NCI-H526 treated with DMSO at 0.1 percent for 48 hours (cell line): ENCODE measurements at places on chromosomes 13 and 19.

DNA sequence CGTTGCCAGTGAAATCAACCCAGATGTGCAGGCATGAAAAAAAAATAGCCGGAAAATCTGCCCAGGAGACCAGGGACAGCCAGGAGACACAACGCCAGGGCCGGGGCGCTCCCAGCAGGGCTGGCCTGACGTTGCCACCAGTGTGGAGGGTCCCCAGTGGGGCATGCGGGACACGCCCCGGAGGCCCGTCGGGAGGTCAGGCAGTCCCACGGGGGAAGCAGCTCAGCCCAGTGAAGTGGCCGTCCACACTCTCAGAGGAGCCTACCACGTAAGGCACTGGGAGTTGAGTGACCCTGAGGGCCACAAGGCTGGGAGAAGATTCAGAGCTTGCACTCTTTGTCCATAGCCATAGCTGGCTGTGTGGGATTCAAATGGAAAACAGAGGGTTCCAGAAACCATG is 53.2 kb upstream of the GAS6 start:
- DNase-seq: no peak

DNA sequence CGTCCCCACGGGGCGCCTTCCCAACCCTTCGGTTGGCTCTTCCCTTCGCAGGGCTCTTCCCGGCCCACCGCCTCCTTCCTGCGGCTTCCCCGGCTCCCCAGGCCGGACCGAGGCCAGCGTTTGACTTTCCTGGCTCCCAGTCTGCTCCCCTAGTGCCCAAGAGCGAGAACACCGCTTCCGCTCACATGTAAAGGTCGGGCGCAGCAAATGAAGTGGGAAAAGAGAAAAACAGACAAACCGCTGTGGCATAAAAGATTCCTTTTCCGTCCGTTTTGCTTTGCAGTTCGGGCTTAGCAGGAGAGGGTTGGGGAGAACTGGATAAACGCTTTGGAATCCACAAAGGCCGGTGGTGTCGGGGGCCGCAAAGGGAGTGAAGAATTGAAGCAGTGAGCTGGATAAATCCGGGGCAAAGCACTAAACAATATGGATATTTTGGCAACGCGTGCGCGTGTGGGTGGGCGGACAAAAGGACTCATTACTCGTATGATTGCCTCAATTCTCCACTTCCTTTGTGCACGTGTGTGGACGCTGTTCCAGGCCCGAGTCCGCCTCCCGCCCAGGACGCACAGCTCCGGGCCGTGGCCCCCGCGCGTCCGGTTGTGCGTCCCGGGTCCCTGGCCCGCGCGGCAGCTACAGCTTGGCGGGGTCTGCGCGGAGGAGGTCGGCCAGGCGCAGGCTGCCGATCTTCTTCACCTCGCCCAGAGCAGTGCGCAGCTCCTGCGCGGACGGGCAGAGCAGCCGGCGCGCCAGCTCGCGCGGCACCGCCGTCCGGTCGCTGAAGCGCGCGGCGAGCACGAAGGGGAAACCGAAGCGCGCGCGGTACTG is 8.6 kb upstream of the CDX2 start:
- DNase-seq: no peak

- DNase-seq: no peak
These were observed 532.0 kb downstream of the GPC6 start for GRCh38 chr13:93758575-93758974.

- DNase-seq: no peak
These were observed 213.1 kb downstream of the UQCRFS1 start for GRCh38 chr19:28999724-29000433.

DNA sequence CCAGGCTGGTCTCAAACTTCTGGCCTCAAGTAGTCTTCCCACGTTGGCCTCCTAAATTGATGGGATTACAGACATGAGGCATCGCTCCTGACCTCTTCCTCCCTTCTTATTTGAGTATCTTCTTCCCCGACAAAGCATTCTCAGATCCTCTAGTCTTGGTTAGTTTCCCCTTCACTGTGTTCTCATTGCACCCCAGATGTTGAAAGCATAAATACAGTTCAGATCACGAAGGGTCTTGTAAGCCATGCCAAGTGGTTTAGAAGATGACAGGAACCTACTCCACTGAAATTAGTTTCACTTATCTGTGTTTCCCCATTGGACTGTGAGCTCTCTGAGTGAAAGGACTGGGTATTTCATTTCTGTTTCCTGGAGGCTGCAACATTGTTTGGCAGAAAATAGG is 100.7 kb downstream of the DGKH start:
- DNase-seq: no peak

- no peak for DNase-seq
These were observed 779.4 kb upstream of the SLITRK1 start for GRCh38 chr13:84661718-84662117.

DNA sequence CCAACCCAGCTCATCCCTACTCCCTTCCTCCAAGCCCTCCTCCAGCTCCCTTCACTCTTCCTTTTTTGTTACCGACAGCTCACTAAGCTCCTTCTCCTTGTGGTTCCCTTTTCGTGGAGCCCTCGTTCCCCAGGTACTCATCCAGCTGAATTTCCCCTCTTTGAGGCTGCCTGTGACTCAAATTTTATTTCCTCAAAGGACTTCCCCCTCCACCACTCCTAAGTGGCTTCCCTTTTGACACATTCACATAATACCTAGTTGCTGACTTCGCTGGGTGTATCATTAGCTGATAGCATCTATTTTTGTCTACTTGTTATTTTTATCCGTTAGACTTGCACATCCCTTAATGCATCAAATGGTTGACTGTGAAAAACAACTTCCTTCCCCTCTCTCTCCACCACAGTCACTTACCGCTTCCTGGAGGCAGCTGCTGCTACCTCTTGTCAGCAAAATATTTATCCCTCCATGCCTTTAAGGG is 14.5 kb downstream of the FFAR2 start:
- DNase-seq: no peak

- no peak for DNase-seq
These were observed 9.7 kb upstream of the ZNF223 start for GRCh38 chr19:44042147-44042546.

GRCh38 chr19:5915782-5916165 is 1.7 kb downstream of the CAPS start:
- no peak for DNase-seq

GRCh38 chr13:23771552-23771951 is 117.6 kb downstream of the MIPEP start:
- no peak for DNase-seq

DNA sequence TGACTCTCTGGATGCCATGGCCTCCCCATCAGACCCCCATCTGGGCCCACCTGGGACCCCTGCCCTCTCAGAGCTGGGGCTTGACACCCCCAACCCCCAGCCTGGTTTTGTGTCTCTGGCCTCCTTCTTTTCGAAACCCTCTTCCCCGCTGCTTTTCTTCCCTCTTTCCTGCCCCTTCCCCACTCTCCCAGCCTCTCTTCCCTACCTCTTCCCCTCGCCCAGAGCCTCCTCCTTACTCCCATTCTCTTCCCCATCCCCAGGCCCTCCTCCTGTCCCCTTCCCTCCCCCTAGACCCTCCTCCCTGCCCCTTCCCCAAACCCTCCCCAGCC is 2.1 kb downstream of the TNFSF9 start:
- no peak for DNase-seq

GRCh38 chr13:106038752-106039151 is 496.7 kb downstream of the EFNB2 start:
- no peak for DNase-seq
